CD4-positive, CD25-positive, alpha-beta regulatory T cell (primary cell): ENCODE measurements at places on chromosomes 11 and 22. TPM values are rescaled to one million over a fixed set of nuclear protein-coding genes. Genes with fewer than 3 reads are reported as not detected.

CCDC116 gene
- not detected for total RNA-seq

APOL4 gene
- total RNA-seq = not detected

UCP3 gene
- 5.6 TPM for total RNA-seq

GAB4 gene
- not detected for total RNA-seq

LRRC56 gene
- total RNA-seq = 5.8 TPM

EED gene
- 65.7 TPM for total RNA-seq

BRSK2 gene
- total RNA-seq = 0.42 TPM

RFPL1 gene
- total RNA-seq = not detected

RAB6A gene
- total RNA-seq = 79.0 TPM

SLC25A1 gene
- total RNA-seq = 27.6 TPM

PITPNM1 gene
- total RNA-seq = 116 TPM

SYT12 gene
- total RNA-seq = not detected

SPCS2 gene
- 73.2 TPM for total RNA-seq

MS4A10 gene
- total RNA-seq = not detected

ANO9 gene
- 153 TPM for total RNA-seq

OR8A1 gene
- total RNA-seq = not detected

SPON1 gene
- total RNA-seq = 0.79 TPM

JHY gene
- total RNA-seq = 1.9 TPM

CYB5R2 gene
- not detected for total RNA-seq

TRIM21 gene
- 27.1 TPM for total RNA-seq

BIK gene
- 1.7 TPM for total RNA-seq

CHRM1 gene
- not detected for total RNA-seq

PDGFD gene
- total RNA-seq = not detected

TMEM191C gene
- total RNA-seq = 4.1 TPM

BTBD18 gene
- not detected for total RNA-seq

STIM1 gene
- 134 TPM for total RNA-seq

PLA2G3 gene
- total RNA-seq = not detected

MRGPRX4 gene
- total RNA-seq = not detected

SEZ6L gene
- total RNA-seq = not detected

PANX3 gene
- not detected for total RNA-seq

BEST1 gene
- 0.15 TPM for total RNA-seq

ADORA2A gene
- 31.2 TPM for total RNA-seq

FAM180B gene
- 0.27 TPM for total RNA-seq

TRPM5 gene
- total RNA-seq = 0.17 TPM
